DMS53 (cell line): ENCODE measurements at places on chromosomes 2 and 18.

DNA sequence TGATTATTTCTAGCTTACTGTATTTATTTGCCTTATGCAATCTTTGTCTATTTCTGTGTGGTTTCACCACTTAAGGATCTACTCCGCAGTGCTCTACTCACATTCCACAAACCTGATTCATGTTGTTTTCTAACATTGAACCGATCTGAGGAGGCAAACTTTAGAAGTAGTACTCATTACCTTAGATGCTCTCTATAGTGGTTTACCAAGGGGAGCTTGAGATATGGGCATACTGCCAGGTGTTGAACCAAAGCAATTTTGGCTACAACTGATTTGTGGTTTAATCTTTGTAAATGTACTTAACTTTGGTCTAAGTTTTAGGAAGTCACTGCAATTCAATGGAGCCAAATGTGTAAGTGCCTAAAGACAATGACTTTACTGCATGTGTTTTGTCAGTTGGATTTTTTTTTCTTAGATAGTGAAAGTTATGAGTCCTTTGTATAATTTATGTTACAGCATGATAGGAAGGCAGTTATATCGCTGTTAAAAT lies 50.1 kb downstream of the MAP2 start:
- peak; percentile 69 for DNase-seq

- DNase-seq, result no peak
Observed at GRCh38 chr2:23206650-23207049, 178.3 kb upstream of the KLHL29 start.

DNA sequence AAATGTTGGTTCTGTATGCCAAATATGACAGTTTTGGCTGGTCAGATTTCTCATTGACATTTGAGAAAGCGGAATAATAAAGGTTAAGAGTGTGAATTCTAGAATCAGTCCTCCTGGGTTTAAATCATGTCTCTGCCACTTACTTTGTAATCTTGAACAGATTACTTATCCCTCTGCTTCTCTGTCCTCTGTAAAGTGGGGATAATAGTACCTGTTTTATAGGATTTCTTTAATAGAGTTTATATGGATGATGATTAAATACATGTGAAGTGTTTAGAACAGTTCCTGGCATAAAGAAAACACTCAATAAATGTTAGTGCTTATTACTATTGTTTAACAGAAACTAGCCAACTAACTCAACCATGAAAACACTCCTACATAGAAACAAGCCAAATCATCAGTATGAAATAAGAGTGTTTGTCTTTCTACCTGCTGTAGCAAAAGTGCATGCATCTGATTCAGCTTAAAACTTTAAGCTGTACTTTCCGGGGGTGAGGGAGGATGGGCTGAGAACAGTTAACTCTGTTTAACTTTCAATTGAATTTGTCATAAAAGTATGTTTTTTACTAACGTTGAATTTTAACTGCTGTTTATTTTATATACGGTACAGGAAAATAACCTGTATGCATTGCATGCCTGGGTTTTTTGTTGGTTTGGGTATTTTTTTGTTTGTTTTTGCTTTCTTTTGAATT lies 6.8 kb downstream of the HTR2B start:
- DNase-seq, result peak; percentile 48

DNA sequence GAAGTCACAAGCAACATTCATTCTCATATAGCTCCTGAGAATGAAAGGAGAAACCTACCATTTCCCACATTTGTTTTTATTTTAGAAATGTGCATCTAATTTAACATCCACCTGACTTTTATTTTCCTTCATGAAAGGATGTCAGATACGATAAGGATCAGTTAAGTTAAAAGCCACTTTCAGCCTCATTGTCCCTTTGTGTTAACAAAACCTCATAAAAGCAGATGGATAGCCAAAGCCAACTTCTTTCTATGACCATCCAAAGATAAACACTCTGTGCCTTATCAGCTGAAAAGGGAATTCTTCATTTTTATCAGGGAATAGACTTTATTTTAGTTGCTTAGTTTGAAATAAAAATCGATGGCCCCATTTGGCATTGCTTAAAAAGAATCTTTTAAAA lies 25.7 kb upstream of the RIT2 start:
- no peak for DNase-seq

DNA sequence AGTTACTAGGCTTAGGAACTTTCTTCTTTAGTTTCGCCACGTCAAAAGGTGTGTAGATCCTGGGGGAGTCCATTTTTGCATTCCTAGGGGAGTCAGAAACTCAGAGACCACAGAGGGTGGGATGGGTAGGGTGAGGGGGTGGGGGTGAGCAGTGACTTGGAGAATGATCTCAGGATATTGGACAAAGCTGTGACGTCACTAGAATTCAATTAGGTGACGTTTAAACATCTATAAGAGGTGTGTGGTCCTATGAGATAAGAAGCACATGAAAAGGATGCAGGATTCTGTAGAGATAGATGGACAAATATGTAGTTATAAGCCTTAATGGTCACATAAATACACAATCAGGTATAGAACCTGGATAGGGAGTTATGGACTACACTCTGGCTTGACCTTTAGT lies 21.5 kb downstream of the SLC4A3 start:
- DNase-seq, result no peak

DNA sequence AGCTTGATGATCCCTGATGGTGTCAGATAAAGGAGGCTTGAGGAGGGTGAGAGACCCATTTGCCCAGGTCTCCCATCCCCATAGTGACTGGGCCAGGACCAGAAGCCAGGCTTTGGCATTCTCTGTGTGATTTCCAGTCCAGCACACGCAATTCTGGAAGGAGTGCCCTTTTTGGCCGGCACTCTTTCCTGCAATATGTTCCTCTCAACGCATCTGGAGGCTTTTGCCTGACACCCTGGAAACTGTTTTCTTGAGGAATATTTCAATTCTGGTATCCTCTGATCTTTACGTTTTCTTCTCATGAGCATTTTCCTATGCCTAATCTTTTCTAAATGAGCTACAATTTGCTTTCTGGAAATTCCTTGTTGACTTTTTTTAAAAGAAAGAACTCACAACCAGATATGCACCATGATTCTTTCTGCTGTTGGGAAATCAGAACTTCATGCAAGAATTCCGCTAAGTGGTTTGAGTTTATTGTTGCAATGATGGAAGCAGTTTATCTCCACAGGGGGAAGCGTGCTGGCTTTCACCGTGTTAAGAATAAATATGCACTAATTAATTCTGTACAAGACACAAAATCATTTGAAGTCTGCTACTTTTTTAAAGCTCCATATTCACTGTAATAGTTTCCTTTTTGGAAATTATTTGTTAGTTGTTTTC lies 143.7 kb downstream of the NAPG start:
- no peak for DNase-seq

GRCh38 chr2:160868891-160869290 lies 291.3 kb upstream of the TANK start:
- no peak for DNase-seq

GRCh38 chr2:148615381-148615841 lies 29.1 kb upstream of the EPC2 start:
- no peak for DNase-seq

DNA sequence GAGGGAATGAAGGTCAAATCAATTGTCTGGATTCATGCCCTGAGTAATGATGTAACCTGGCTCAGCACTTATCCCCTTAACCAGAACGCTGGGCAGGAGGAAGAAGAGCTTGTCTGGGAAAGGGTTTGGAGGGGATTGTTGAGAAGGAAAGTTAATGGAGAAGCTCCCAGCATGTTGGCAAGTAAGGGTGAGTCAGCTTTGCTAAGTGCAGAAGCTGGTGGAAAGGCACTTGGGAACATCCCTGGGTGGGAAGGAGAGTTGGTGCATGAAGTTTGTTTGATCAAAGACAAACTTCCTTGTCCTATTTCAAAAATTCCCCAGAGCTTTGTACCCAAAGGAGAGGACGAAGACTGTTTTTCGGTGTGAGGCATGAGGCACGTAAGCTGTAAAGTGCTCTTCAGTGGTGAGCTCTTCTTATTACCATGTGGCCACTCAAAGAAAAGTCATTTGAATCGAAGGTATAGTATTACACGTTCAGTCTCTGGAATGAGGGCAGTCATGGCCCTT lies 17.6 kb upstream of the DAW1 start:
- peak; percentile 63 for DNase-seq

- DNase-seq, result no peak
Observed at GRCh38 chr2:203913947-203914346, 22.6 kb upstream of the ICOS start.
